Cerebellar cortex (tissue), 1 donor: ENCODE measurements at places on chromosomes 2 and 18.

- no peak for DNase-seq
These were observed 106.7 kb downstream of the GBX2 start for GRCh38 chr2:236061497-236061896.

- no peak for DNase-seq
These were observed 2.8 kb downstream of the TRPM8 start for GRCh38 chr2:233919938-233920337.

GRCh38 chr2:111622859-111623258 is 261.1 kb downstream of the ANAPC1 start:
- DNase-seq = no peak

DNA sequence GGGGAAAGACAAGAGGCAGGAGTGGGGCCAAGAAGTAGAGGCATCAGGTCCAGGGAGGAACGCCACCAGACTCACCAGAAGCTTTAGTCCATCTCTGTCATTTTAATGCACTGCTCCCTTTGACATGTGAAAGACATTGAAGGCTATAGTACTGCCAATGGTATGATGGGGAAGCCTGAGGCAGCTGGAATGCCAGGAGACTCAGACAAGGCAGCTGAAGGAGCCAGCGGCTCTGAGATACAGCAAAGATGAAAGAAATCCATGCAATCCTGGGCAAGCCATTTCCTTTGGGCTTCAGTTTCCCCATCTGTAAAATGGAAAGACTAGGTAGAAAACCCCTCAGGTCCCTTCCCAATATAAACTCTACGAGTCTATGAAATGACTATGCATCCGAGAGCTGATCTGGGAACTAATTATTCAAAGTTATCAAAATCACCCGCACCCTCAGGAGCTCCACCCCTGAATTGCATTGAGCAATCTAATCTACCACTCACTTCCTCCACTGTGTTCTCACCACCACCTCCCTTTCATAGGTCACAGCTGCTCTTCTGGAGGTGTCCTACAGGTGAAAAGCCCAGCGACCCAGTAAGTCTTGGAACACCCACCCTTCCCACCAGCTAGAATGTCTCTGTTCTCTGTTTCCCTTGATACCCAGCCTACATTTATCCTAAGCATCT is 3.1 kb downstream of the CXCR2 start:
- DNase-seq = no peak

- no peak for DNase-seq
These were observed 16.5 kb downstream of the SPATA3 start for GRCh38 chr2:231012463-231012862.

GRCh38 chr18:73597832-73598615 is 549.6 kb downstream of the FBXO15 start:
- no peak for DNase-seq

DNA sequence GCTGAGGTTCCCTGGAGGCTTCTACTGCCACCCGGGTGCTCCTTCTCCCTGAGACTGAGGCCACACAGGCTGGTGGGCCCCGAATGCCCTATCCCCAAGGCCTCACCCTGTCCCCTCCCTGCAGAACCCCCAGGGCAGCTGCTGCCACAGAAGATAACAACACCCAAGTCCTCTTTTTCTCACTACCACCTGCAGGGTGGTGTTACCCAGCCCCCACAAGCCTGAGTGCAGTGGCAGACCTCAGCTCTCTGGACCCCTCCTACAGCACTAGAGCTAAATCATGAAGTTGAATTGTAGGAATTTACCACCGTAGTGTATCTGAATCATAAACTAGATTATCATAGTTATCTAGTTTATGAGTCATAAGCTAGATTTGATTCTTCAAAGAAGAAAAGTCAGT is 7.3 kb upstream of the CENPA start:
- DNase-seq = no peak

DNA sequence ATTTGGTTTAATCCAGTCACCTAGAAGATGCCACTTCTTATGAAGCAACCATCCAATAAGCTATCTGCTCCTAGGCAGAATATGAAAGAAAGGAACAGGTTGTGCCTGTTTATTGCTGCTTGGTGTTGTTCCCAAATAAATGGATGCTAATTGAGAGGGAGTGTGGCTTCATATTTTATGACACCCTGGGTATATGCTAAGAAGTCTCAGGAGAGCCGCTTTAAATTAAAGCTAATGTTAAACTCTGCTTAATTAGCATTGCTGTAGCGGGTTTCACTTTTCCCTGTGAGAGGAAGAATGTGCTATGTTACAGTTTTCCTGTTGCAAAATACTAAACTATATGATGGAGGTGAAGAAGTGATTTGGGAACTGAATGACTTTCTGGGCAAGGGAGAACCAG is 48.7 kb upstream of the TANK start:
- DNase-seq = no peak

DNA sequence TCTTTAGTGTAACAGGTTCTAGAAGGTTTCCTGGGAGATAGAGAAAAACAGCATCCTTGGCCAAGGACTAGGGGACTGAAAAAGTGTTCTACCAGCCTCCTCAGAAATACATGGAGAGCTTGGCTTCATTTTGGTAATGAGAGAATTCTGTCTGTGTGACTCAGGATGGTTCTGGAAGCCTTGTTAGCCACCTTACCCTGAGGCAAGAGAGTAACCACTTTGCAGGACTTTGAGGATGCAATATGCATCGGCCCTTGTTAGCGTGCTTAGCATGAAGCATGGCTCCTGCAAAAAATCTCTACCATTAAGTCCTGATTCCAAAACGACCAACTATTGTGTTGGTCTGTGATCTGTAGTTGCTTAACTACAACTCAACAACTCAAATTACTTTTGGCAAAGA is 79.8 kb downstream of the C1QL2 start:
- DNase-seq = no peak

- peak; percentile 23 for DNase-seq
These were observed 13.3 kb upstream of the CYP20A1 start for GRCh38 chr2:203225423-203226039.

DNA sequence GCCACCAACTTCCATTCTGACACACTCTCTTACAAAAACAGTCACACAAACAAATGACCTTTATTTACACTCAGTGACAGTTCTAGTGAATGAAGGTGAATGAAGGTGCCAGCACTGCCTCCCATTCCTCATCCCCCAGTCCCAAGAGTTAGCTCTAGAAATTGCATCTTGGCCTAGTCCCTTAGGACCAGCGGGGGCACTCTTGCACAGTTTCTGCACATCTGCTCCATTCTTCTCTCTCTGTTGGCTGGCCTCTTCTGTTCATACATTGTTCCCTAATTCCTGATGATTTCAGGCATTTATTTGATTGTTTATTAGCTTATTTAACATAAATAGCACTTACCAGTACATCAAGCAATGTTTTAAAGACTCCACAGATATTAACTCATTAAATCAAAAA is 30.9 kb downstream of the GAREM1 start:
- no peak for DNase-seq

DNA sequence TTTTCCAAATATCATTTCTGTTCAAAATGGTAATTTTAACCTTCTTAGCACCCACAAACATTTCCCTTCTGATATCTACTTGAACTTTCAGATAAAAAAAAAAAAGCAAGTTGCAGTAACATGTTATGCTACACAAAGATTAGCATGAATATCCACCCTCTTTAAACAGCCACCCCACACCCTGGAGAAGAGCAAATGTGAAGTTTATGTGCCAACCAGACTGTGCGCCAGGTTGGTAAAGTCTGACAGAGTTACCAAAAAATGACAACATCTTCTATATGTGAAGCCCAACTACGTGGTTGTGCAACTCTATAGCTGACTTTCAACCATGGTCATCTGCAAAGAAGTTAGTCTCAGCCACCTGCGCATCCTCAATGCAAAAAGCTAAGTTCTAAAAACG is 62.6 kb downstream of the BCL11A start:
- DNase-seq = no peak

- no peak for DNase-seq
These were observed 155.5 kb upstream of the ACVR2A start for GRCh38 chr2:147689220-147689909.

- DNase-seq = no peak
These were observed 242.7 kb downstream of the CNTNAP5 start for GRCh38 chr2:124267794-124268193.

DNA sequence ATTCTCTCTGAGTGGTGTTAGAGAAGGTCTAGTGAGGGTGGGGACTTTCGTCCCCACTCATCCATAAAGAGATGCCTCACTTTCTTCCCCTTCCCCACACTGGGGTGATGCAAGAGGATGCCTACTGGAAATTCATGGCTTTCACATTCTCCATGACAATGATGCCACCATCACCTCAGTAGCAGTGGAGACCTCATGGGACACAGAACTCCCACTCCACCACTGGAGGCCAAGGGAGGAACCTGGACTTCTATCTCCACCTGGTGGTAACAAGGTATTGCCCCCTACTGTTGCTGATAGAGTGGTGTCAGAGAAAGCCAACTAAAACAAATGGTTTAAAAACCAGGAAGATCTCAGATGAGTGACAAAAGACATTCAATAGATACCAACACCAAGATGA is 110.9 kb downstream of the INHBB start:
- no peak for DNase-seq

GRCh38 chr2:156476850-156477206 is 40.6 kb downstream of the GPD2 start:
- no peak for DNase-seq

- no peak for DNase-seq
These were observed 21.4 kb downstream of the GRHL1 start for GRCh38 chr2:9972621-9973479.

GRCh38 chr2:23007631-23008235 is 377.2 kb upstream of the KLHL29 start:
- no peak for DNase-seq

GRCh38 chr2:33221046-33221784 is 255.2 kb upstream of the RASGRP3 start:
- DNase-seq = no peak

DNA sequence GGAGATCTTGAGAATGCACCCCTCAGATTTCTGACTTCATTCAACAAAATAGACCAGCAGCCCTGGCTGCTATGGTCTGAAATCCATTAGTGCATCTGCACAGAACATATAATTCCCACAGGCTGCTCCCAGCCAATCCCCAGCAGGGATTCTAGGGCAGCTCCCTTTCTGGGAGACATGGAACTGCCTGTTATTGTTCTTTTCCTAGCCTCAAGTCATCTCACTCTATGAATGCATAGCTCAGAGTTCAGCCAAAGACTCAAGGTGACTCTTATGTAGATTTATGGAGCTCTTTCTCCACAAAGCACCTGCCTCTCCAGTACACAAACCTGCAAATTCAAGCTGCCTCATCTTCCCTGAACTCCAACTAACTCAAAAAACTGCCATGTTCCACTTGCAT is 241.9 kb downstream of the WDPCP start:
- DNase-seq = no peak

DNA sequence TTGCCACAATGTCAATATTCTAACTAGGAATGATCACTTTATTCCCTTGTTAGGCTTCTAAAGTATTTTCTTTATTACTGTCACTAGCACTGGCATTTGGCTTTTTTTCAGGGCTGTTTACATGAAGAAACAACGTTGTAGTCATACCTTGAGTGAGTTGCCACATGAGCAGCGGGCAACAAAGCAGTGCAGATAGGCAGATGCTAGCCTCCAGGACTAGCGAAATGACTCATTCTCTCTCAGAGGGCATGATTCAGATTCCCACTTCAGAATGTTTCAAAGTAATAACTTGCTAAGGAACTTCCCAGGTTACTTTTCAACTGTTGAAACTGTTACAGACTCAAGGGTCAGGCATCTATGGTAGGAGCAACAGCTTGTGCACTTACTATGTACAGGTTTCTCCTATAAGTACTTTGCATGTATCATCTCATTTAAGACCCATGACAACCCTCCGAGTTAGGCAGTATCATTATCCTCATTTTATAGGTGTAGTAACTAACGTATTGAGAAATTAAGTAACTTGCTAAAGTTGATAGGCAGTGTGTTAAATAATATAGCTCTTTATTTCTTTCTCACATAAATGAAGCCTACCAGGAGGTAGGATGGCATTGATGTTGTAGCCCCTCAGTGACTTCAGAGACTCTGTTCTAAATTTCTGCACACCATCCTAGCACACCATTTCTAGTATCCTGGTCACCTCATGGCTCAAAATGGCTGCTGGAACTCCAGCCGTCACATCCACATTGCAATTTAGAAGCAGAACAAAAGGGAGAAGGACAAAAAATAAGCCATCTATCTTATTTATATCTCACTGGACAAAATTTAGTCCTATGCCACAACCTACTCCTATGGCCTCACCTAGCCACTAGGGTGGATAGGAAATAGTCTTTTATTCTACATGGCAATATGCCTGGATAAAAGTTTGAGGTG is 83.3 kb downstream of the ICOS start:
- no peak for DNase-seq

- no peak for DNase-seq
These were observed 127.0 kb downstream of the TTC32 start for GRCh38 chr2:19774805-19775176.

GRCh38 chr2:200329798-200330197 is 23.3 kb downstream of the SPATS2L start:
- no peak for DNase-seq

- peak; percentile 19 for DNase-seq
These were observed 14.9 kb downstream of the TYW5 start for GRCh38 chr2:199940373-199940772.

DNA sequence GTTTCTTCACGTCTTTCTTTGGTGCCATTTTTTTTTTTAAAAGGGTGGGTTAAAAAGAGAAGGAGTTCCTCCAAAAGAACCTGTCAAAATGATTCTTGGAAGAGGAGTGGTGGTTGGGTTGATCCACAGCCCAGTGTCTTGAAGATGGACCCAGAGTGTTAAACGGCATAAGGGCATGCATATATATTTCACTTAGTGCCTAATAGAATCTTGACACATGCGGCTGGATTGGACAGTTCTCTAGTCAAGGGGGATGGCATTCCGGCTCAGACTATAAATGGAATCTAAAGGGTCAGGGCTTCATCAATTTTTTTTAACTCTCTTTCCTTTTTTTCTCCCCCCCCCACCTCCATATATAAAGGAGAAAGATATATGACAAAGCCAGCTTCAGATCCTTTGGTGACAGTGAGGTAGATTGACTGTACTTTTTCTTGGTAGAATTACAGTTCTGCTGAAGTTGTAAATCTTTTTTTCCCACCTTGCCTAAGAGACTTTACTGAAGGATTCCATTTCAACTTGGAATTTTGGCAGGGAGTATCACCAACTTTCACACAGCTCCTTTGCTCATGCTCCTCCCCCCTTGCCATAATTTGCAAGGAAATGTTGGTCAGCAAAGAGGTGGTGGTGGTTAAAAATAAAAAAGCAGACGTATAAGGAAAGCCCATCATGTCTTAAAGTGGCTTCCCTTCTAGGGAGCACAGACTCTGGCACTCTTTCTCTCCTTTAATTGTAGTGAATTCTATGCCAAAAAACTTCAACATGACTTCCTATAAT is at the start of gene MYL1:
Gene MYL1 (minus strand): TSS at position 160 of the 774 bp plus-strand sequence. CDS start 132 bp downstream, at position 28.
- no peak for DNase-seq

- no peak for DNase-seq
These were observed 4.7 kb downstream of the NMUR1 start for GRCh38 chr2:231525248-231526163.

GRCh38 chr2:72109904-72110303 is 37.8 kb downstream of the CYP26B1 start:
- DNase-seq = no peak

- DNase-seq = peak; percentile 78
These were observed 9.7 kb downstream of the OXER1 start for GRCh38 chr2:42754021-42754775.
